ENCODE measurements at places on chromosomes 3 and 15.

- ATAC-seq, result no peak
- no peak overlapping the region for H3K27ac ChIP-seq
- no peak overlapping the region for H3K4me3 ChIP-seq
- H3K4me1 ChIP-seq, result no peaks in the 10 kb centered on the region
These were observed 887.8 kb downstream of the IGSF11 start for GRCh38 chr3:118146658-118147375.

GRCh38 chr3:65484964-65485363 is 553.8 kb downstream of the MAGI1 start:
- no peak for ATAC-seq
- H3K36me3 ChIP-seq, result no peaks in the 10 kb centered on the region
- H3K4me3 ChIP-seq, result no peak overlapping the region
- H3K4me1 ChIP-seq, result peaks cover 14% of the 10 kb centered on the region
- no peaks in the 10 kb centered on the region for H3K27me3 ChIP-seq
- H3K27ac ChIP-seq, result no peak overlapping the region

GRCh38 chr15:39878406-39878785 is 41.7 kb downstream of the GPR176 start:
- no peak overlapping the region for H3K27ac ChIP-seq
- no peaks in the 10 kb centered on the region for H3K27me3 ChIP-seq
- no peaks in the 10 kb centered on the region for H3K4me1 ChIP-seq
- no peak overlapping the region for H3K4me3 ChIP-seq
- ATAC-seq, result no peak

DNA sequence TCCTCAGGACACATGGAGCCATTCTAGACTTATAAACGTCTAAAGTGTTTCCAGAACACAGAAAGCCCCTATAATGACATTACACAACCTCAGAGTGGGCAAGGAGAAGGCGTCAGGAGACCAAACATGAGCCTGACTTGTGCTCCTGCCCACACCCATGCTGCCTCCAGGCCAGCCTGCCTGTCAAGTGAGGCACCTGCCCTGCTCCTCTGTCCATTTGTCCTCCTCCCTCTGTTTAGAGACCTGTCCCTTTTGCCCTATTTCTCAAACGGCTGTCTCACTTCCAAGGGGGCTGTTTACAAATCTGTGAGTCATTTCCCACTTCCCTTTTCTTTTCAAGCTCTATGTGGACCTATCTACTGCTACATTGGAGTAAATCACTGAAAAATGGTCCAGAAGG is 21.0 kb downstream of the ZDHHC3 start:
- H3K4me3 ChIP-seq, result no peak overlapping the region
- H3K4me1 ChIP-seq, result no peaks in the 10 kb centered on the region
- no peaks in the 10 kb centered on the region for H3K27me3 ChIP-seq
- ATAC-seq, result peak; percentile 53

DNA sequence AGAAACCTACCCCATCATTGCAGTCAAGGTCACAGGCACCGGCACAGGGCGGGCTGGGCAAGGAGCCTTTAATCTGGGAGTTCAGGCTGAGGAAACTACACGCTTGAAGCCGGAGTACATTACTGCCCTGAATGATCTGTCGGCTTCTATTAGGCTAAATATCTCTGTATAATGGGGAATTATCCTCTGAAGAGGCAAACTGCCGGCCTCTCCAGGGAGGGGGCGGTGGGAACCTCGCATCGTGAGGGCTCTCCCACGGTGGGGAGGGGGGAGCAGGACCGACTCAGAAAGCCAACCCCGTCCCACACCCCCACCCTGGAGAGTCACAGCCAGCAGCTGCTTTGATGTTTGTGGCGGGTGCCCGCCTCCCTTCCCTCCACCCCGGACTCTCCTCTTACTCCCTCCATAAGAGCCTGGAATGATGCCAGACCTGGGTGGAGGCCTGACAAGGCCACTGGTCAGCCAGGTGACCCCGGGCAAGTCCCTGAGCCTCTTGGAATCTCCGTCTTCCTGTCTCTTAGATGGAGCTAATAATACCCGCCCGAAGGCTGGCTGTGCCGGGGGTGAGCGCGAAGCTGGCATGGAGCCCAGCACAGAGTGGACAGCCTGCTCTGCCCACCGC is 63.4 kb upstream of the LINGO1 start:
- peaks cover 8% of the 10 kb centered on the region for H3K4me1 ChIP-seq
- H3K27me3 ChIP-seq, result peaks cover 77% of the 10 kb centered on the region
- H3K27ac ChIP-seq, result no peak overlapping the region
- no peak overlapping the region for H3K4me3 ChIP-seq

GRCh38 chr15:71114066-71114680 is 1.1 kb upstream of the THSD4 start:
- no peak for ATAC-seq
- no peak overlapping the region for H3K4me3 ChIP-seq

DNA sequence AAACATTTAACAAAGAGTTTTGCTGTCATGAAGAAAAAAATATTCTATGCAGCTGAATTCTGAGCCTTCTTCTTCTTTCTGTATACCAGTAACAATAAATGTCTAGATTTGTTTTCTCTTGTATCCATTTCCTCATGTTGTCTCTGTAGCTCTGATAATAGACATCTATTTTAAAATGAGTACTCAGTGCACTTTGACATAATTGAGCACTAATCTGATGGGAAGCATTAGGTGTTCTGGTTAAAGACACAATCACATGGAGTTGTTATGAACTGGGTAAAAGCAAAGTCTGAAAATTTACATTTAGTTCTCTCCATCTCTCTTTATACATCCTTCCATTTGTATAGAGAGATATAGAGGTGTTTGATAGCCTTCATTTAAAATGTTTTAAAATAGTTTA is 230.0 kb downstream of the BCHE start:
- H3K27me3 ChIP-seq, result no peaks in the 10 kb centered on the region
- H3K27ac ChIP-seq, result no peak overlapping the region
- no peaks in the 10 kb centered on the region for H3K36me3 ChIP-seq
- no peak for ATAC-seq
- H3K4me3 ChIP-seq, result no peak overlapping the region

DNA sequence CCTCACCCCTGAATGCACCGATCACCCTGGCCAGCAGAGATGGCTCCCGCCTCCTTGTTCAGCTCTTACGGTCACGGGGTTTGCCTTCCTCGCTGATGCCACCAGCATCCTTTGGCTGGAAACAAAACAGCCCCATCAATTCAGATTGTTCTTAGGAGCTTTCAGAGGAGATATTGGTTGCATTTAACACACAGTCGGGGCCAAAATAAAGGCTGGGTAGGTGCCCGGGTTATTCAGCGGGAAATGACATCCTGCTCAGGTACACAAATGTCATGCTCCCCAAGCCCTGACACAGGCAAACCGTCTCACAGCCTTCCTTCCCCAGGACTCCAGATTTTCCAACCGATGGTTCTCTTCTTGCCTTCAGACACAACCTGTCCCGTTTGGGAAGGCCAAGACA is 62.4 kb upstream of the MEF2A start:
- no peak overlapping the region for H3K4me3 ChIP-seq
- no peak overlapping the region for H3K27ac ChIP-seq
- H3K4me1 ChIP-seq, result peaks cover 3% of the 10 kb centered on the region
- H3K27me3 ChIP-seq, result no peaks in the 10 kb centered on the region

GRCh38 chr3:48634661-48635221 is 520 bp downstream of the SLC26A6 start:
- H3K4me1 ChIP-seq, result peaks cover 25% of the 10 kb centered on the region
- peak overlapping the region; percentile 90 for H3K27ac ChIP-seq
- H3K36me3 ChIP-seq, result peaks cover 37% of the 10 kb centered on the region
- ATAC-seq, result peak; percentile 36
- no peaks in the 10 kb centered on the region for H3K27me3 ChIP-seq
- H3K4me3 ChIP-seq, result peak overlapping the region; percentile 80

DNA sequence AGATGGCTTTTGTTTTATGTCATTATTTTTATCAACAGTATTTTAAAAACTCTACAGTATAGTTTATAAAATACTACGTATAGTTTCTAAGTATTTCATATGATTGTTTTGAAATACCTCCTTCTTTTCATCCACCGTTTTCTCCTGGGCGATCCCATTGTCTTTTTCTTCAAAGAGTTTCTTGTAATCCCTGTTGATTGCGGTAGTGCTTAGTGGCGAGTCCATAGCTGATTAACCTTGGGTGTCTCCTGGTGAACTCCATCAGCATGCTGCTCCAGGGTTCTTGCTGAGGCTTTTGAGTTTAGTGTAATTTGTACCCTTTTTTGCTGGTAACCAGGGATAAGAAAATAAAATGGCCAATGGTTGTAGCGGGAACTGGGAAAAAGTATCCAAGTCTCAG is 3.6 kb downstream of the PIAS1 start:
- H3K27ac ChIP-seq, result no peak overlapping the region
- no peaks in the 10 kb centered on the region for H3K27me3 ChIP-seq
- ATAC-seq, result no peak
- H3K4me1 ChIP-seq, result peaks cover 3% of the 10 kb centered on the region
- no peaks in the 10 kb centered on the region for H3K36me3 ChIP-seq
- no peak overlapping the region for H3K4me3 ChIP-seq

DNA sequence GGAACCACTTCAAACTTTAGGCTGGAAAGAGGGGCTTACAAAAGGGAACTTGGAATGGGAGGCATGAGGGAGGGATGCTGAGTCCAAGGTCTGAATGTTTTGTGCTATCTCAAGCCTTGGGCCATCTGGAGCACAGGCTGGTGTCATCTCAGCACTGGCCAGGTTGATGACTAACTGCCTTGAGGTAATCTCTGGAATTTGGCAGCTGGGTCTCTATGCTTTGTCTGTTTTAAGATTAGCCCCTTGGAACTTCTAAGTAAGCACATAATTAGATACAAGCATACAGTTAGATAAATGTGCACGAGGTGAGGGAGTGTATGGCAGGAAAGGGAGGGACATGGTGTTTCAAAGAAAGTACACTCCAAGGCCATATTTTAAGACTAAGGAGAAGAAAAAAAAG is 252.4 kb upstream of the CCDC54 start:
- H3K36me3 ChIP-seq, result no peaks in the 10 kb centered on the region
- no peak overlapping the region for H3K27ac ChIP-seq
- no peak overlapping the region for H3K4me3 ChIP-seq
- no peaks in the 10 kb centered on the region for H3K27me3 ChIP-seq
- H3K4me1 ChIP-seq, result no peaks in the 10 kb centered on the region
- peak; percentile 75 for ATAC-seq

DNA sequence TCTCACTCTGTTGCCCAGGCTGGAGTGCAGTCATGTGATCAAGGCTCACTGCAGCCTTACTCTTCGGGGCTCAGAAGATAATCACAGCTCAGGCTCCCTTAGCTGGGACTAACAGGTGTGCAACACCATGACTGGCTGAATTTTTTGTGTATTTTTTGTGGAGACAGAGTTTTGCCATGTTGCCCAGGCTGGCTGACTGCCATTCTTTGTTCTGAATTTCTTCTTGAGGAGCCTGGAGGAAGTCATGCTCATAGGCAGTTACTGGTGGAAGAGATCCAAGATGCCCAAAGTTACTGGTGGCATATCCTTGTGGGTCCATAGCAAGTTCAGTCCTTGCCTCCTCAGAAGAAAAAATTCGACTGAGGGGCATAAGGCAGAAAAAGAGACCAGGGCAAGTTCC is 16.6 kb upstream of the UBP1 start:
- no peaks in the 10 kb centered on the region for H3K36me3 ChIP-seq
- ATAC-seq, result no peak
- no peak overlapping the region for H3K4me3 ChIP-seq

DNA sequence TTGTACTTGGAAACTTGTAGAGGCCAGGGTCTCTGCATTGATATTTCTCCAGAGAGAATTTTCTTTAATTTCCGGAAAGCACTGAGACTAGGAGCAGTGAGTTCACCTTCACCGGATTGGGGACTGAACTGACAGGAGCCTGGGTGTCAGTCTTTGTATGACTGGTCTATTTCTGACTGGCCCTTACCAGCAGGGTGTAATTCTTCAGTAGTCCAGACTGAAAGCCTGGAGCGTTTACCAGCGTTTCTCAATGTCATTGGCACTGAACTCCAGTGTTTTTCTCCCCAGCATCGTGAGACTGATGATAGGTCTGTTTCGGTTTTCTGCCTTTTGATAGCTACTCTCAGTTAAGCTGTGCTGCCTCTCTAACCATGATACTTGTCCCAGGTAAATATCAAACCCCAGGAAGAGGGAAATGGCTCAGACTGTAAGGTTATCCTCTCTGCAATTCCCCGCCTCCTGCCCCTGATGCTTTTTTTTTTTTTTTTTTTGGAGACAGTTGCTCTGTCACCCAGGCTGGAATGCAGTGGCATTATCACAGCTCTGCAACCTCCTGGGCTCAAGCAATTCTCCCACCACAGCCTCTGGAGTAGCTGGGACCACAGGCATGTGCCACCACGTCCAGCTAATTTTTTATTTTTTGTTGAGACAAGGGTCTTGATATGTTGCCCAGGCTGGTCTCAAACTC is 103.6 kb downstream of the CACNA2D3 start:
- H3K4me3 ChIP-seq, result no peak overlapping the region
- H3K27me3 ChIP-seq, result no peaks in the 10 kb centered on the region
- no peaks in the 10 kb centered on the region for H3K4me1 ChIP-seq
- no peak overlapping the region for H3K27ac ChIP-seq
- ATAC-seq, result no peak

GRCh38 chr3:39050029-39050428 is 1.7 kb downstream of the SCN11A start:
- no peak overlapping the region for H3K4me3 ChIP-seq
- no peak for ATAC-seq
- H3K36me3 ChIP-seq, result no peaks in the 10 kb centered on the region
- peaks cover 7% of the 10 kb centered on the region for H3K4me1 ChIP-seq
- H3K27me3 ChIP-seq, result no peaks in the 10 kb centered on the region

DNA sequence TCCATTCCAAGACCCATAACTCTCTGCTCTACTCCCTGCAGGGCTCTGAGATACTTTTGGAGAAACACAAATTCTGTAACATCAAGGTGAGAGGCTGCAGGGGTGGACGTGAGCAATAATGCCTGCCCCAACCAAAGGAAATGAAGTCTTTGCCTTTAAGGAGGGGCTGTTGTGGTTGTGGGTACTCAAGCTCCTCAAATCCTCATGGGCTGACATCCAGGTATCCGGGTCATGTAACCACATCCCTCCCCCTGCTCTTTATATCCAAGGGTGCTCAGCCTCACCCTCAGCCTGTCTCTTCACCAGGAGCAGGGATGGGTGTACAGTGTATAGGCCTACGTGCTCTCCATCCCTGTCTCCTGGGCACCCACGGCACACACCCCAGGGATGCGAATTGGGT is 32.3 kb downstream of the NOX5 start:
- no peaks in the 10 kb centered on the region for H3K4me1 ChIP-seq
- no peaks in the 10 kb centered on the region for H3K36me3 ChIP-seq
- no peak for ATAC-seq
- no peak overlapping the region for H3K4me3 ChIP-seq
- no peak overlapping the region for H3K27ac ChIP-seq
- no peaks in the 10 kb centered on the region for H3K27me3 ChIP-seq

DNA sequence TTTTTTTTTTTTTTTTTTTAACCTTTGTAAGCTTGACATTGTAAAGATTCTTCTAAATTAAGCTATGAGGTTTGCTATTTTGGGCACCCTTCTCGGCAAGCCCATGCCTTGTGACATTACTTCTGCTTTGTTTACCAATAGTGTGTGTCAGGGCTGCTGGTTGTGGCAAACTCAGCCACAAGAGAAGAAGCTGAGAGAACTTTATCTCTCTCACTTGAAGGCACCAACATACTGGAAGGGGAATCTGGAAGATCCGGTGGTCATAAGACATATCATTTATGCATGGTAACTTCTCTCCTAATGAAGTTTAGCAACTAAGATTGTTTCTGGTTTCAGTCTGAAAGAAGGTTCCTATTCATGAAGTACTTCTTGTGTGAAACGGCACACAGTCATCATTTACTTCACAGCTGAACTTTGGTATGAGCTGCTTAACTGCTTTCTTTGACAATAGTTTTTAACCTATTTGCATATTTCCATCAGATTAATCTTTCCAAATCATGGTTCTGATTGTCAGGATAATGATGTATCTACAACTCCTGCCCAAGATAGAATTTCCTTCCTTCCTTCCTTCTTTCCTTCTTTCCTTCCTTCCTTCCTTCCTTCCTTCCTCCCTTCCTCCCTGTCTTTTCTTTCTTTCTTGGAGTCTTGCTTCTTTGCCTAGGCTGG is 189.3 kb downstream of the NFKBIZ start:
- no peak overlapping the region for H3K27ac ChIP-seq
- no peaks in the 10 kb centered on the region for H3K4me1 ChIP-seq
- no peaks in the 10 kb centered on the region for H3K27me3 ChIP-seq
- no peak for ATAC-seq
- H3K4me3 ChIP-seq, result no peak overlapping the region

Measured in gastroesophageal sphincter (tissue), 4 donors.